ENCODE measurements at places on chromosomes 2 and 18.
A peak's percentile ranks its signal among the peaks of the same experiment; 100 is the strongest.

- DNase-seq: no peak
Observed at GRCh38 chr2:30947686-30948085, 140.4 kb upstream of the CAPN13 start.

GRCh38 chr2:150485114-150485870, 2.2 kb downstream of the RND3 start:
- DNase-seq: peak; percentile 19

- DNase-seq: no peak
Observed at GRCh38 chr18:28736951-28737350, 560.0 kb upstream of the CDH2 start.

DNA sequence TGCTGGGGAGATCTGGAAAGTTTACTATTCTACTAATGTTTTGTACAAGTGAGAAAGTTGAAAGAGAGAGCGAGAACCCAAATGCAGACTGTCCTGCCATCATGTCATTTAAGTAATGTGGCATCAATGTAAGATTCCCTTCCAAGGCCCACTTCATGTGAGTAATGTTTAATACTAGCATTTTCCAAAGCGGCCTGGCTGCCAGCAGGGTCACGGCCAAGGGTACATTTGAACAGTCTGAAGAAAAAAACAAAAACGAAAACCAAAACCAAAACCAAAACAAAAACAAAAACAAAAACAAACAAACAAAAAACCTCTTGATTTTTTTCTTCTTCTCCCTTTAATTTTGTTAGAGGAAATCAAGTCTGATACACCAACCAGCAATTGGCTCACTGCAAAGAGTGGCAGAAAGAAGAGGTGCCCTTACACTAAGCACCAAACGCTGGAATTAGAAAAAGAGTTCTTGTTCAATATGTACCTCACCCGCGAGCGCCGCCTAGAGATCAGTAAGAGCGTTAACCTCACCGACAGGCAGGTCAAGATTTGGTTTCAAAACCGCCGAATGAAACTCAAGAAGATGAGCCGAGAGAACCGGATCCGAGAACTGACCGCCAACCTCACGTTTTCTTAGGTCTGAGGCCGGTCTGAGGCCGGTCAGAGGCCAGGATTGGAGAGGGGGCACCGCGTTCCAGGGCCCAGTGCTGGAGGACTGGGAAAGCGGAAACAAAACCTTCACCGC, 2.2 kb downstream of the HOXD10 start:
- peak; percentile 64 for DNase-seq

GRCh38 chr2:86764661-86765309, 25.9 kb downstream of the CD8A start:
- no peak for DNase-seq

DNA sequence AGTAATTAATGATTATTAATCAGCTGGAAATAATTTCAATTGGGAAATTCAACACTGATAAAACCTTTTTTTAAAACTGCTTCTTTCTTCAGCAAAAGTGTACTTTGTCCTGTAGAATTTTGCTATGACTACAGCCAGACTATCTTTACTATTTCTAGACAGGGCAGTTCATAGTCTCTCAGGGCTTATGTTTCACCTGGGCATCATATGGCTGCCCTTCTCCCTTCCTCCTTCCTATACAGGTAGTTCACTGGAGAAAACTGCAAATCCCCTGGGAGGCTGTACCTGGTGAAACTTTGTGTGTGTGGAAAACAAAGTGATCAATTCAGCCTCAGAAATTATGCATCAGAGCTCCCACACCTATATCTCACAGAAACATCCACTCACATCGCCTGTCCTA, 38.6 kb downstream of the THADA start:
- DNase-seq: no peak

- DNase-seq: no peak
Observed at GRCh38 chr18:48090702-48091101, 160.2 kb upstream of the SMAD2 start.

DNA sequence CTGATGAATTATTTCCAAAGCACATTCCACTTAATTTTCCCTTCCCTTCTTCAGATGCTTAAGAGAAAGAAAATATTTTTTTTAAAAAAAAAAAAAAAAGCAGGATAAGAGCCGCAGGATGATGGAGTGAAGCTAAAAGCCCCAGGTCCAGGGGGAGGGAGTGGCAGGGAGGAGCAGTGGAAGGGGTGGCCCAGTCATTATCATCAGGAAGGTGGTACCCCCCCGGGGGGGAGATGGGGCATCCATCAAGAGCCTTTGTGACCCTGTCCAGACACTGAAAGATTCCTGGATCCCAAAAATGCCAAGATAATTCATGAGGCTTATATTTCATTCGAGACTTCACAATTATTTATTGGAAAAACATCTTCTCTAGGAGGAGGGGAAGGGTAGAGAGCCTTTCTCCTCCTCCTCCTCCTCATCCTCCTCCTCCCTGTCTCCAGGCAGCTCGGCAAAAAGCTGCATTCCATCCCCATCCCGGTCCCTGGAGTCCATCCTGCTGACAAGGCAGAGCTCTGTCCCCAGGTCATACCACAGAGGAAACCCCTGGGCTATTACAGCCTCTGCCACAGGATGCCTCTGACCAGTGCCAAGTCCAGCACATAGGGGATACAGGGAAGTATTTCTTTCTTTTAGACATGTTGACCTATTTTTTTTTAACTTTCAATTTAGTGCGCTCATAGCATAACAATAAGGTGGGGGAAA, 125.3 kb downstream of the TWIST2 start:
- no peak for DNase-seq

GRCh38 chr2:25524507-25524906, 148.9 kb downstream of the DTNB start:
- DNase-seq: no peak

- no peak for DNase-seq
Observed at GRCh38 chr2:96089356-96090195, 26.8 kb downstream of the ADRA2B start.

- DNase-seq: no peak
Observed at GRCh38 chr18:79612291-79613108, 67.1 kb upstream of the CTDP1 start.

Measured in NCI-H2029 treated with DMSO at 0.1 percent for 48 hours (cell line).